Right renal pelvis (tissue), 4 donors: ENCODE measurements at places on chromosomes 16 and 17. TPM values are rescaled to one million over a fixed set of nuclear protein-coding genes. Genes with fewer than 3 reads are reported as not detected.

DNA sequence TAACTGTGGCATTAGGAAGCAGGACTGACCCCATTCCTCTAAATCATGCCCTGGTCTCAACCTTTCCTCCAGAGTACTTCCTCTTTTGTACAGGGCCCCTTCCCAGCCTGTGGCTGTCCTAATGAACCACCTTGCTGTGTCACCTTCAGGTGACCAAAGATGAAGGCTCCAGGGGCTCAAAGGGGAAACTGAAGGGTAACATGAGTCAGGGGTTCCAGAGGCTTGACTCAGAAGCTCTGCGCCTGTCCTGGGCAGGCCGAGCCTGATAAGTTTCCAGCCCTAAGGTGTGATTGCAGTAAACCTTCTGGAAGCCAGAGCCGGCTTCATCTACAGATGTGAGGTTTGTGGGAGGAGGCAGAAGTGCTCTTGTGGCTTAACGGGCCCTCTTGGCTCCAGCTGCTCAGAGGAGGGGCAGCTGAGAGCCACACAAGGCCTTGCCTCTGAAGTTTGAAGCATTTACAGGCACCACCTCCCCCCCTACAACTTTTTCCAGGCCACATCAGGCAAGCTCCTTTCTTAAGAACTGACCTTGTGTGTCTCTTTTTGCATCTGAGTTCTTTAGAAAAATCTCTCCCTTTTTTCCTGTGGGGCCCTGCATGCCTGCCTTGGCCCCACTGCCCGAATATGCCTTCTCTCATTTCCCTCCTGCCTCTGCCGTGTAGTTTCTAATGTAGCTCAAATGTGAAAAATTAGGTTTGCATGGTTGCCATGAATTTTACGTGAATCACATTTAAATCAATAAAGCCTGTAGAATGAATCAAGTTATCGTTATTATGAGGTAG is 149.9 kb downstream of the CLEC16A start:
- no peak for DNase-seq

DNA sequence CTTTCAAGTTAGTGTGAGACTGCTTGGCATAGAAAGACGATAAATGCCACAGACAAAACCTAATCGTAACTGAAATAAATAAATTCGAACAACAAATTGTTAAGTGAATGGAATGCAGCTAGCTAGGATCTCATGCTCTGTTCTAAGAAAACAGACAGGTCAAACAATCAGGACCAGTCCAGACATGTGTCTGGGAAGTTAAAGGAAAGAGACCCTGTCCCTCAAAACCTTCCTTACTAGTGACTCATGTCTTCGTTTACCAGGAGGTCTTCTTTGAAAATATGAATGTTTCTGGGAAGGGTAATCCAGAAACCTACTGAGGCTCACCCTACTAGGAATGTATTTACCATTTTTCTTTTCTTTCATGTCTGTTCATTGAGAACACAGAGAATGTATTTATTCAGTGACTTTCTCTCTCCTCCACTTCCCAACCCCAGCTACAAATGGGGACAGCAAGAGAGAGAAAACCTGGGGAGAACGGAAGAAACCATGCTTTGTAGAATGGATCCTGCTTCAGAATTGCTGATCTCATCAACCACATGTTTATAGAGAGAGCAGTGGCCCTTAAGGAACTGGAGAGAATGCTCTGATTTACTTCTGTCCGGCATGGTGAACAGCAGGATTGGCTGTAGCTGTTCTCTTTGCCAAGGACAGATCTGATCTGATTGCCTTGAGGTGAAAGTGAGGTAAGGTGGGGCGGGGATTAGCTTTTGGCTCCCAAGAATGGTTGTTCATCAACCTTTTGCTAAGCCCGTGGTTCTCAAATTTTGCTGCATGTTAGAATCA is 39.4 kb upstream of the DHX8 start:
- no peak for DNase-seq

The TXNL4B gene
- 18.9 TPM for polyA plus RNA-seq

The CLEC19A gene
- polyA plus RNA-seq = 0.04 TPM

GRCh38 chr17:17740615-17741348 is 59.5 kb downstream of the RAI1 start:
- no peak for DNase-seq

The HAGH gene
- 37.5 TPM for polyA plus RNA-seq

GRCh38 chr17:77089124-77089490 is 51.7 kb upstream of the SEC14L1 start:
- DNase-seq = no peak

The AARS1 gene
- 89.9 TPM for polyA plus RNA-seq

- DNase-seq = no peak
These were observed 13.4 kb downstream of the RPTOR start for GRCh38 chr17:80558046-80558445.

GRCh38 chr16:1741553-1742165 is 29.7 kb downstream of the NME3 start:
- no peak for DNase-seq

The ABHD15 gene
- 7.0 TPM for polyA plus RNA-seq

DNA sequence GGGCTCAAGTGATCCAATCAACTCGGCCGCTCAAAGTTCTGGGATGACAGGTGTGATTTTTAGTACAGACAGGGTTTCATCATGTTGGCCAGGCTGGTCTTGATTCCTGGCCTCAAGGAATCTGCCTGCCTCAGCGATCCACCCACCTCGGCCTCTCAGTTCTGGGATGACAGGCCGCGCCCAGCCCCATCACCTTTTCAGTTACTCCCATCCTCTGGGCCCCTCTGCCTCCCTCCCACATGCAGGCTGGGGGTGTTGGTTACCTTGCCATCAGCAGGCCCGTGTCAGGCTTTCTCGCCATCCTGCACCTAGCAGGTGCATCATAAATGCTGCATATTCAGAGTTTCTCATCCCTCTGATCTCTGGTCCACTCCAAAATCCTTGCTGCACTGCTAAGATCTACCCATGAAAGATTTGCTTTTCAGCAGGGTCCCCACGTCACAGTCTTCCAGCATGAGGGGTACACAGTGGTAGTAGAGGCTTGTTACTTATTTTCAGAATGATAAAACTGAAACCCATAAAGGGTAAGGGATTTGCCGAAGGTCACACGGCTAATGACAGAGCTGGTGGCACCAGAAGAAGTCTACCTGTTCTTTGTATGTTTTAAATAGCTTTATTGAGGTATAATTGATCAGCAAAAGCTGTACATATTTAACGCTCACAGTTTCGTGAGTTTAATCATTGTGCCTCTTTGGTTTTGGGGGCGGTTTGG is 16.6 kb downstream of the PMM2 start:
- DNase-seq = no peak
